Activated gamma-delta T cell (primary cell): ENCODE measurements at places on chromosomes 5 and 9.

DNA sequence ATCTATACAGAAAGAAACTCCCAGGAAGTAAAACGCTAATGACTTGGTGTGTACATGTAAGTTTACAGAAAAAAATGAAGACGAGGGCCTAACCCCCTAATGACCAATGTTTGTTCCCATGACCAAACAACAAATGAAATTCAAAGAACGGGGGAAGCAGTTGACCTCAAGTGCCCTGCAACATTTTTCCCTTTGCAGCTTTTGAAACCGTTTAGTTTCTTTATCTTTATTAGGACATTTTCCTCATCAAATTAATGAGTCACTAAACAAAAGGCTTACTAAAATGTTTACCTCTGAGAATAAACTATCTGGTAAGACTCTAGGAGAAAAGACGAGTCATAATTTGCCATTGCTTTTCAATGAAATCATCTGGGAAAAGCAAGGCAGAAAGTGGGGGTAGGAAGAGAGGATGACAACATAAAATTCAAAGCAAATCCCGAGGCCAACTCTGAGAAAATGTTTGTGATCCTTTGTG, 57.4 kb downstream of the LHFPL2 start:
- no peak for DNase-seq

DNA sequence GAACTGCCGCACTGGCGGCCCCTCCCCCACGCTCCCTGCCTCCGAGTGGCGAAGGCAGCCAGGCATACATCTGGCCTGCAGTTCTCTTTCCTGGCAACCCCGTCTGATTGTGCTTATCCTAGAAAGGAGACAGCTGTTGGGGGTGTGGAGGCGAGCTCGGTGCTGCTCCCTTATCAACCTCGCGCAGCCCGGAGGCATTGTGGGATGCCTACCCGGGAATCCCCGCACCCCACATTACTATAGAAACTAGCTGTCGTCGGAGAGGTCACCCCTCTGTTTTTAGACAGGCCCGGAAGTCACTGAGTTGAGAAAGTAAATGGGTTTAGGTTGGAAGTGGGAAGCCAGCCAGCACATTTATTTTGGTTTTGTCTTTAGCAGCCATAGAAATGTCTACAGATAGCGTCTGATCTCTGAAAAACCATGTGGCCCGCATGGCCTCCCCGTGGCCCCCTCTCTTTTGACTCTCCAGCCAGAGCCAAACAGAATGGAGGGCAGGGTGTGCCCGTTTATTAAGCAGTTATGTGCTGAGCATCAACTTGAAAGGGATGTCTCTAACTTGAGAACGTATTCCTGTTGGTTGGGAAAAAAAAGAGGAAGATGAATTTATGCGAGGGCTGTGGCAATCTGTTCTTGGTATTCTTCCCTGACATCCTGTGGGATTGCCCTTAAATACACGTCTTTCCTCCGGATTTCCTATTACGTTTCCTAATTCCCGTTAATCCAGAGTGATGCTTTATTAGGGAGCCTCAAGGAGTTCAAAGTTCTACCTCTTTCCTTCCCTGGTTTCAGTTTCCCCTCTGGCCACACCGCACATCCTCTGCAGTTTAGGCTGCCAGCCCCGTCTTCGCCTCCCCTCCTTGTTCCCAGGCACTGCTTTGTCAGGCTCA, 3.9 kb downstream of the STC2 start:
- DNase-seq = no peak

- peak; percentile 47 for DNase-seq
Measured at GRCh38 chr5:134555890-134556311, 30.4 kb downstream of the JADE2 start.

DNA sequence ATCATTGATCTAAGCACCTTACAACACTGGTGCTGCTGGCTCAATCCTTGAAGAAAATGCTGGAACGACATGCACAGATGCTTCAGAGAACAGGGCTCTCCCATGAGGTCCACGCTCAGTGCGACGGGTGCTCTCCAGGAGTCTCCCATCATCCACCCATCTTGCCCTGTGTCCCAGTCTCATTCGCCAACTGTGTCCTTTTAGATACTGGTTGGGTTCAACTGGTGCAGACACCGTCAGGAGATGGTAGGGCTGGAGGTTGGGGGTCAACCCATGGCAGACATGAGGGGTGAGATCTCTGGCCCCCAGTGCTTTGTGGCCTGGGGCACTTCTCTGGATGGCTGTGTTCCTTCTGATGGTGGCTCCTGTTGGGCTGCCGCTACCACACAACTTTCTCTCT, 1.6 kb upstream of the OBP2B start:
- DNase-seq = no peak

GRCh38 chr5:92460505-92460904, 1077.4 kb upstream of the ARRDC3 start:
- DNase-seq = no peak

- DNase-seq = no peak
Measured at GRCh38 chr5:120463006-120463680, 957 bp upstream of the PRR16 start.

DNA sequence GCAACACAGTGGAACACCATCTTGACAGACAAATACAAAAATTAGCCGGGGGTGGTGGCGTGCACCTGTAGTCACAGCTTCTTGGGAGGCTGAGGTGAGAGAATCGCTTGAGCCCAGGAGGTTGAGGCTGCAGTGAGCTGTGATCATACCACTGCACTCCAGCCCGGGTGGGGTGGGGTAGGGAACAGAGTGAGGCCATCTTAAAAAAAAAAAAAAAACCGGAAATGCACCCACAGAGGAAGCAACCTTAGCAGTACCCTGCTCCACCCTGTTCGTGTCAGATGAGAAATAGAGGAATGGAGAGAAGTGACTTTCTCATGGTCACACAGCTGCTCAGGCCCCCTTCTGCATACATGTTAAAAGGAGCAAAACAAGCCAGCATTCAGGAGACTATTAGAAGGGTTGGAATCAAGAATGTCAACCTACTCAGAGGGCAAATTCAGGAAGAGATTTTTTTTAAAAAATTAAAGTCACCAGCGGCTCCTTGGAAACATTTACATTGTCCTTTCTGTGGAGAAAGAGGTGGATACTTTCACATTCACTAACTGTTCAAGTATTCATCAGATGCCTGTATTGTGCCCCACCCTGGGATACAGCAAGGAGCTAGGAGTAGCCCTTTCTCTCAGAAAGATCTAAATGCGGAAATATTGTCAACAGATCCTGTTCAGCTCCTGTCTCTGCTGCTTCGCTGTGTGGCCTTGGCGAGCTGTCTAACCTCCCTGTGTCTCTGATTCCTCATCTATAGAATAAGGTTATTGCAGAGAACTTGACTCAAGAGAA, 41.0 kb downstream of the CYFIP2 start:
- no peak for DNase-seq

GRCh38 chr5:102755686-102756371, 724 bp downstream of the PAM start:
- no peak for DNase-seq
